Cerebellar cortex (tissue), 1 donor: ENCODE measurements at places on chromosomes 4 and X.

DNA sequence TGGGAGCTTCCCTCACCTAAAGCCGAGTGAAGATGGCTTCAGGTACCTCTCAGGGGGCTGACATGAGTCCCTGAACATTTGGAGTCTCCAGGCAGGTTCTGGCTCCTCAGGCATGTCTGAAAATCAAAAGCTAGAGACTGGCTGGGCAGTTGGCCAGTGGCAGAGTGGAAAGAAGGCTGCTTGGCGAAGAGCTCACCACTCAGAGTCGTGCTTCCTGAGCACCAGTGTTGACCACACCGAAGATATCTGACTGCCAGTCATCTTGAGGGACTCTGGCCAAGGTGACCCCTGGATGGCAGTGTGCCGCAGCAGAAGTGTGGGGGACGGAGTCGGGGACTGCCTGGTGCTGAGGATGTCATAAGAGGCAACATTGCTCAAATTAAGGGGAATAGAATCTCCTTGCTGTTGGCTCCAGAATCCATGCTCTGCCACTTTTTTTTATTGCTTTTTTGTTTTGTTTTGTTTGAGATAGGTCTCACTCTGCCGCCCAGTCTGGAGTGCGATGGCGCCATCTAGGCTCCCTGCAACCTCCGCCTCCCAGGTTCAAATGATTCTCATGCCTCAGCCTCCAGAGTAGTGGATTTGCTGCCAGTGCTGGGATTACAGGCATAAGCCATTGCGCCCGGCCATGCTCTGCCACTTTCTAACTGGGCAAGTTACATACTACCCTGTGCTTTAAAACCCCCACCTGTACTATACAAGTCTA, 172.5 kb upstream of the GATB start:
- DNase-seq, result peak; percentile 92

GRCh38 chr4:81971637-81972381, 402.0 kb downstream of the HNRNPD start:
- no peak for DNase-seq

GRCh38 chr4:168272488-168272887, 46.1 kb downstream of the DDX60 start:
- DNase-seq, result no peak

- peak; percentile 19 for DNase-seq
These were observed 25.9 kb downstream of the SMIM31 start for GRCh38 chr4:164779811-164780216.

DNA sequence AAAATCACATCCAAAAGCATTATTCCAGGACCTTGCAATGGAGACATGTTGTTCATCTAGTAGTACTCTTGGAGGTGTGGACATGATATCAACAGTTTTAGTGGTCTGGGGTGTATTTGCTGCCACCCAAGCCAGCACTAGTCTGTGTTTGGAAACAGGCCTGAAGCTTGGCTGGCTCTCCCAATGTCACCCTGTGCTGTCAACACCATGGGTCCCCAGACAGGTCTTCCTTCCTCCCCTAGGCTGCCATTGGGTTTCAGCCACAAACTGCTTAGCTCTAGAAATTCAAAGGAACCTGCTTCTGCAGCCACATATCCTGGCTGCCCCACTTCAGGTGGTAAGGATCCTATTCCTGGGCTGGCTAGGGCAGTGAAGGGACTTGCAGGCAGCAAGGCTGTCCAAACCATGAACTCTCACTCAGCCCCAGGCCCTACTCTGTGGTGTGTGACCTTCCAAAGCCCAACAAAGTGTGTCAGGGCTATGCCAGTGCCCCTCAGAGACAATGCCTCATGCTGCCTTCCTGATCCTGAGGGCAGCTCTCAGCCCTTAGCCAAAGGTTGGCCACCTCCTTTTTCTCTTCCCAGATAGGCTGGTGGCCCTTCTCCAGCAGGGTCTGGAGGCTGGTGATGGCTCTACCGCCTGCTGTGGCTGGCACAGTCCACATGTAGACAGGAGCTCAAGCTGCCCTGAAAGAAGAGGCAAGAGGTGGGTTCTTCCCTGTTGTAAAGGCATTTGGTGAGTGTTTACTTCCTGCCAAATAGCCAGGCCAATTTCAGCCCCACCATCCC, 18.3 kb downstream of the AMER1 start:
- no peak for DNase-seq

DNA sequence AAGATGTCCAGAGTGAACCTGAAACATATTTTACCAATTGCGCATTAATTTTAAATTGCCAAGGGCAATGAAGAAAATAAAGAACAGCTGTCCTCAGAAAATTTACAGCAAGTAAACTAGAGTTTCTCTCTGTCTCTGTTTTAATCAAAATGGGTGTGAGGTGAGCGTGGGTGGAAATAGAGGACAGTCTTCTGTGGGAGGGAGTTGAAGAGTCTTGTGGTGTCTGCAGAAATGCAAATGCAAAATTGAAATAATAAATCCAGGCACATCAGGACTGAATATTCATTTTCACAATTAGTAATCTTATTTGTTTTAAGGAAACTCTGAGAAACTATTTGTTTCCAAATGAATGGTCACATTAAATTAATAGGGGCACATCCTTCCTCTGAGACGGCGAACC, 192.0 kb downstream of the ARHGAP10 start:
- no peak for DNase-seq

GRCh38 chrX:43949669-43950068, 23.5 kb downstream of the NDP start:
- peak; percentile 74 for DNase-seq

- no peak for DNase-seq
These were observed 1264.7 kb downstream of the PCDH7 start for GRCh38 chr4:31984872-31985271.

GRCh38 chr4:80196922-80197573, at the start of gene PRDM8:
Gene PRDM8 (plus strand): TSS chr4:80197503. CDS start chr4:80200081, 2,578 bp downstream.
- DNase-seq, result no peak

- DNase-seq, result no peak
These were observed 185.1 kb downstream of the ADGRL3 start for GRCh38 chr4:61385256-61385655.

DNA sequence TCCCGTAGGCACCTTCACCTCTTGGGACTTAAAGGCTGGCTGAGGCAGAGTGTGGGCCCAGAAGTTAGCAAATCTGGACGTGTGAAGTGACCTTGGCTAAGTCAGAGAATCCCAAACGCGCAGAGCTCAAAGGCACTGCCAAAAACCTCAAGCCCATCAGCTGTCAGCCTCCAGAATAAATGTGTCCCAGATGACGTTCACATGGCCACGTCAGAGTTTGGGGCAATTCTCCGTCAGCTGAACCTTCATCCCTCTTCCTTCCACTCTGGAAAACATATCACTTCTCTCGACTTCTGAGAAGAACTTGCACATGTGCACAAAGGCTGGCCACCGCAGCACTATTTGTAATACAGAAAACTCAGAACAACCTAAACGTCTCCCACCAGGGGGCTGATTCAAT, 35.7 kb upstream of the APLN start:
- no peak for DNase-seq

DNA sequence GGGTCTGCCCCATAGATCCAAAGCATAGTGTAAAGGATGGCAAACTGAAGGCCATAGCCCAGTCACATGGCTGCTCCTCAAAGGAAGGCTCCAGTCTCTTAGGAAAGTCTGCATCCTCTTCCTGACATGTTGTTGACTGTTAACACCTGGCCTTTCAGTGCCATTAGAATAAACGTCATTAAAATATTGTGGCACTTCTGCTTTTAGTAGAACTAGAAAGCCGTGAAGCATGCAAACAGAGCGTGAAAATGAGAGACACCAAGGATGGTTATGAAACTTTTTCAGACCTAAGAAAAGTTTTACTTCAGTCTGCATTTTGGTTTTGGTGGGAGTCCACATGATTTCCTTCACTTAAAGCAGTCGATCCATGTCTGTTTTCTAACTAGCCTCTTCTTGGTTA, 41.1 kb upstream of the AFF2 start:
- DNase-seq, result no peak

GRCh38 chrX:16239211-16239610, 71.9 kb downstream of the MAGEB17 start:
- no peak for DNase-seq

GRCh38 chr4:155033604-155034003, 174.8 kb upstream of the NPY2R start:
- DNase-seq, result no peak

DNA sequence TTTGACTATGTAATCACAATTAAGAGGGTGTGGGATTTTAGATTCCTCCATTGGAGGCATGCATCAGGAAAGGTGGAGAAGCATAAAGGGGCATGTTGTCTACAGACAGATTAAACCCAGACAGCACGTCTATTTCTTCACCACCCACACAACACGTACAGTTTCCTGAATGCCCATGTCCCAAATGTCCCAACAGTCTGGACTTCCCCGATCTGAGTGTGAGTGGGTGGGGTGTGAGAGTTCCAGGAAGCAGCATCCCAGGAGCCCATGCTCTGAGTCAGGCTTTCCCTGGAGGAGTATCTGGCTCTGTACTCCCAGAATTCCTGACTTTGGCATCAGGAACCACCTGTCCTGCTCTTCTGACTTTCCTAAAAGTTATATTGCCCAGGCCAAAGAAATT, 30.8 kb upstream of the NDP start:
- DNase-seq, result no peak

GRCh38 chrX:151984328-151984727, 9.9 kb upstream of the GABRE start:
- no peak for DNase-seq

- peak; percentile 5 for DNase-seq
These were observed 562.2 kb downstream of the ZIC3 start for GRCh38 chrX:138128027-138128671.

DNA sequence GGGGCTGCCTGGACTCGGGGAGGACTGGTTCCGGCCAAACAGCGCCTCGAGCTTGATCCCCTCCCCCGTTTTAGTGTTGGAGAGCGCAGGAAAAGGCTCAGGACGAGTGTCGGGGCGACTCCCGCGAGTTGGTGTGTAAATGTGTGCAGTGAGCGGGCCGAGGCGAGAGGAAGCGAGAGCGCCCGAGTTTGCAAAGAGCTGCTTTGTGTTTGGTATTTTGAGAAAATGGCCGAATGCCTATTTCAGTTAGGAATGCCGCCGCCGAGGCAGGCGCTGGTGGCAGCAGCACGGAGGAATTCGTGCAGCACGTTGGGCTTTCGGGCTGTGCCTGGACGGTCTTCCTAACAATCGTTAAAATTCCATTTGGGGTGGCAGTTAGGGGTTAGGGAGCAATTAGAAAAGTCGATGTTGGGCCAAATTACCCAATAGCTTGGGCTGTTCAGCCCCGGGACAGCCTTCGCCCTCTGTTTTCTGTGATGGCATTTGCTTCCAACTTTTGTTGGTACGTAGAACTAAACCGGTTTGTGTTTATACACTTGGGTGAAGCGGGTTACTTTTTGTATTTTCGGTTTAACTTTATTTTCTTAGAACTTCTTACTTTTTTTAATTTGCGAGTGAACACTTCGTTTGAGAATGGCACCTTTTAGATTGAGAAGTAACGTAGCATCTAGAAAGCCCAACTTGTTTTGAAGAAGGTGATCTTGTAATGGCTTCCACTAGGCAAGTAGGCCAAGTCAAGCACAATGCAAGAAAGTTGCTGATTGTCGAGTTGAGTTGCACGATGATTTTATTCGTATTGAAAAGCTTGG, 1.6 kb downstream of the REST start:
- peak; percentile 16 for DNase-seq

- DNase-seq, result no peak
These were observed 34.1 kb downstream of the NAT8L start for GRCh38 chr4:2093265-2093664.
